ENCODE measurements at places on chromosomes 1 and 21. TPM values are rescaled to one million over a fixed set of nuclear protein-coding genes. Genes with fewer than 3 reads are reported as not detected.

DNA sequence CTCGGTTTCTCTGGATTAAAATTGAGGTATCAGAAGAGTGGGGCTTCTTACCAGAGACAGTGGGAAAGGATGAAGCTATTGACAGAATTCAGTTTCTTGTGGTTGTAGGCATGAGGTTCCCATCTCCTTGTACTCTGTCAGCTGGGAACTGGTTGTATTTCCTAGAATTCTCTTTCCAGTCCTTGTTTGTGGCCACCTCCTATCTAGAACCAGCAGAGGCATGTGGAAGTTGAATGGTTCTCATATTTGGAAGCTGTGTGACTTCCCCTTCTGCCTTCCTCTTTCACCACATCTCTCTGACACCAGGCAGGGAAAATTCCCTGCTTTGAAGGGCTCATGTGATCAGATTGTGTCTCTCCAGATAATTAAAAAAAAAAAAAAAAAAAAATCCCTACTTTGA lies 457.7 kb upstream of the ADAMTS5 start:
- no peak overlapping the region for H3K27ac ChIP-seq
- no peaks in the 10 kb centered on the region for H3K36me3 ChIP-seq
- DNase-seq, result no peak
- no peak overlapping the region for H3K4me3 ChIP-seq
- H3K27me3 ChIP-seq, result no peaks in the 10 kb centered on the region

DNA sequence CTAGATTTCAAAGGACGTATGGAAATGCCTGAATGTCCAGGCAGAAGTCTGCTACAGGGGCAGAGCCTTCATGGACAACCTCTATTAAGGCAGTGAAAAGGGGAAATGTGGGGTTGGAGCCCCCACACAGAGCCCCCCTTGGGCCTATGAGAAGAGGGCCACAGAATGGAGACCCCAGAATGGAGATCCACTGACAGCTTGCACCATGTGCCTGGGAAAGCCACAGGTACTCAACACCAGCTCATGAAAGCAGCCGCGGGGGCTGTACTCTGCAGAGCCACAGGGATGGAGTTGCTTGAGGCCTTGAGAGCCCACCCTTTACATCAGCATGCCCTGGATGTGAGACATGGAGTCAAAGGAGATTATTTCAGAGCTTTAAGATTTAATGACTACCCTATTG lies 108.7 kb downstream of the DMRTB1 start:
- H3K27me3 ChIP-seq, result no peaks in the 10 kb centered on the region
- no peak for DNase-seq
- no peaks in the 10 kb centered on the region for H3K36me3 ChIP-seq
- no peak overlapping the region for H3K4me3 ChIP-seq

- H3K4me3 ChIP-seq, result no peak overlapping the region
- H3K27ac ChIP-seq, result peak overlapping the region; percentile 57
- peaks cover 48% of the 10 kb centered on the region for H3K4me1 ChIP-seq
- peaks cover 3% of the 10 kb centered on the region for H3K36me3 ChIP-seq
Observed at GRCh38 chr1:37862330-37862729, 2.9 kb upstream of the MTF1 start.

GRCh38 chr1:85578321-85579295 lies 2.0 kb upstream of the CCN1 start:
- H3K4me1 ChIP-seq, result peaks cover 50% of the 10 kb centered on the region
- H3K27me3 ChIP-seq, result no peaks in the 10 kb centered on the region
- no peak overlapping the region for H3K27ac ChIP-seq
- no peak overlapping the region for H3K4me3 ChIP-seq
- DNase-seq, result no peak

DNA sequence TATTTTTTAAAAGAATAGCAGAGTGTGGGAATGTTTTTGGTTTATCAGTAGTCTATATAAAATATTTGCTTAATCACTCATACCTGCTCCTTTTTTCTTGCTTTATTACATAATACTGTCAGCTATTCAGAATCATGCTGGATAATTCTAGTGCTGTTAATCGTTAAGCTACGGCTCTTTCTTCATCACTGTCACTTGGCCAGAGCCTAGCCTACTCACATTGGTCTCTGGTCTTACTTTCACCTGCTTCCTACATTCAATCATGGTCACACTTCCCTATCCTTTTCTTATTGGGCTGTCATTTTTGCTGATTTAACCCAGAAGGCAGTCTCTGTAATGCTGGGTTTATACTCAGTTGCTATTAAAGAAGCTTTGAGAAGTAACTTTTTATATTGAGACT lies 2.5 kb downstream of the KLHL20 start:
- DNase-seq, result no peak
- H3K36me3 ChIP-seq, result no peaks in the 10 kb centered on the region
- no peaks in the 10 kb centered on the region for H3K27me3 ChIP-seq
- H3K4me3 ChIP-seq, result no peak overlapping the region
- no peak overlapping the region for H3K27ac ChIP-seq

- no peak overlapping the region for H3K27ac ChIP-seq
- peaks cover 9% of the 10 kb centered on the region for H3K36me3 ChIP-seq
- no peaks in the 10 kb centered on the region for H3K4me1 ChIP-seq
- DNase-seq, result no peak
- H3K27me3 ChIP-seq, result no peaks in the 10 kb centered on the region
Observed at GRCh38 chr1:205791568-205792180, 16.4 kb upstream of the RAB29 start.

DNA sequence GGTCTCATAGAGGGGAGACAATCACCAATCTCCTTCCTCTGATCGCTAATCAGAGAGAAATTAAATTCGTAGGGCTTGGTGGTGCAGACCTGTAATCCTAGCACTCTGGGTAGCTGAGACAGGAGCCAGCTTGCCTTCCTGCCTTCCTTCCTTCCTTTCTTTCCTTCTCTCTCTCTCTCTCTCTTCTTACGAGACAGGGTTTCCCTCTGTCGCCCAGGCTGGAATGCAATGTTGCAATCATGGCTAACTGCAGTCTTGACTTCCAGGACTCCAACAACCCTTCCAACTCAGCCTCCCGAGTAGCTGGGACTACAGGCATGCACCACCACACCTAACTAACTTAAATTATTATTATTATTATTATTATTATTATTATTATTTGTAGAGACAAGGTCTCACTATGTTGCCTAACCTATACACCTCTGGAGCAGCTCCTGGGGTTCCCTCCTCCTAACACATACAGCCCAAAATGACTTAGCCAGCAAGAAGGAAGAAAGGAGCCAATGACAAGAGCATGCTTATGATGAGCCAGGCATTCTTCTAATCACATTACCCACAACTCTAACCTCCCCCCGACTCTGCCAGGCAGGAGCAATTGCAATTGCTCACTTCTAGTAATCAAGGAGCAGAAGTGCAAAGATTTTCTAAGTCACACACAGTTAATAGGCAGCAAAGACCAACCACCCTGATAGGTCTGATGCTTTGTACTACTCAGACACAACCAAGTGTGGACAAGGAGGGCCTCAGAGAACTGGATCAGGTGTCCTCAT lies 105.4 kb upstream of the F3 start:
- peaks cover 49% of the 10 kb centered on the region for H3K4me1 ChIP-seq
- no peak for DNase-seq
- H3K36me3 ChIP-seq, result no peaks in the 10 kb centered on the region
- H3K27ac ChIP-seq, result peak overlapping the region; percentile 86
- H3K27me3 ChIP-seq, result no peaks in the 10 kb centered on the region

DNA sequence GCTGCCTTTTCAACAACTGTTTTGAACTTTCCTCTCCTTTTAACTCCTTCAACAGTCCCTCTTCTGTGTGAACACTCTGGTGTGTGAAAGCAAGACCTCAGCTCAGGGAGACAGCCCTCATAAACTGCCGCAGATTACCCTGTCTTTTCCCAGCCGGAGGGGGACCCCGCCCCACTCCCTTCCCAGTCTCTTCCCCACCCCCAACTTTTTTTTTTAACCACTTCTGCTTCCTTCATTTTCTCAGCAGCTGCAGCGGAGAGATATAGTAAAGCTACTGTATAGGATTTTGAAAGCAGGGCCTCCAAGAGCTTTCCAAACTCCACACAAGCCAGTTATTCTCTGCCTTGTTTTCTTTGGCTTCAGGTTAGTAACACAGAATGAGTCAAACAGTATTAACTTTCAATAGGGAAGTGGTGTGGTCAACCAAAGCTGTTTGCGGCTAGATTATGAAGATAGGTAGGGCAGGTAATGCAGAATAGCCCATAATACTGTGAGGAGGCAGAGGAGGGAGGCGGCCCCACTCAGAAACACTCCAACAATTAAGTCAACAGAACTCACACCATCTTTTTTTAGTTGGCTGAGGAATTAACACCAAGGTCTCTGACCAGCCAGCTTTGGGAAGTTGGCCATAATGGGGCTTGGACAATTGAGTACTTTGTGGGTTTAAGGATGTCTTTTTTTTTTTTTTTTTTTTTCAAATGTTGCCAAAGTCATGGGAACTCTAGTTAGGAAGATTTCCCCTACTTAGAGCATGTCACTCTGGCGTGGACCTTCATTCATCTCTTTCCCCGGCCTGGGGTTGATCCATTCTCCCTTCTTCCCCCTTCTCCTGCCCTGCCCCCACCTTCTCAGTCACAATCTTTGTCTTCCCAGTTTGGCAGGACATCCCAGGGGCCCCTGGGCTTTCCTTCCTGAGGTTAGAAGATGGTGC lies 177.0 kb downstream of the CLIC6 start:
- no peak for DNase-seq
- H3K36me3 ChIP-seq, result peaks cover 31% of the 10 kb centered on the region
- H3K27me3 ChIP-seq, result no peaks in the 10 kb centered on the region
- H3K4me3 ChIP-seq, result no peak overlapping the region

DNA sequence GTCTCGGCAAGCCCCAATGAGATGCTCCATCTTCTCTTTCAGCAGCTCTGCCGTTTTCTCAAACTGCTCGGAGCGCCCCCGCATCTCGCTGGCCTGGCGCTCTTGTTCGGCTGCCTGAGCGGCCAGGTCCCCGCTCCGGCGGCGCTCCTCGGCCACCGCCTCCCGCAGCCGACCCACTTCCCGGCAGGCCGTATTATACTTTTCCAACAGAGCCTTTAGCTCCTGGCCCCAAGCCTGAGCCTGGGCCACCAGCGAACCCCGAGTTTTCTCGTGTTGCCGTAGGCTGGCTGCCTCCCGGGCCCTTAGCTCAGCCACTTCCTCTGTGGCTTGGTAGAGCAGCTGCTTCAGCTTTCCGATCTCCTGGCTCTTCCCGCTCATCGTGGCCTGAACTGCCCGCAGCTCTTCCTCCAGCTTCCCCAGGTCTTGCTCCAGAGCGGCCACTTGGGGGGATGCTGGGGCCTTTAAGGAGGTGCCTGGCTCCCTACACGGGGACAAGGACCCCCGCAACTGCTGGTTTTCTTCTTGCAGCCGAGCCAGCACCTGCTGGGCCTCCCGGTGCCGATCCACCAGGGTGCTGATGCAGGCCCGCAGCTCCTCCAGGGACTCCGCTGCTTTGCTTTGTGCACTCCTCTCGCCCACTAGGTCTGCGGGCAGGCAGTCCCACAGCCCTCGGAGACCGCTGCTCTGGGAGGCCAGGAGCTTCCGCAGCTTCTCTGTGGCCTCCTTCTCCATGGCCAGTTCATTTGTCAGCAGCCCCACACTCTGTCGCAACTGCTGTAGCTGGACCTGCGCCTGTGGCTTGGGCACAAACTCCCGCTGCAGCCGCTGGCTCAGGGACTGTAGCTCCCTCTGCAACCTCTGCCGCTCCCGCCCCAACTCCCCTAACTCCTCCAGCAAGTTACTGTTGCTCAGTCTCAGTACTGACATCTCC lies 13.4 kb upstream of the PIAS3 start:
- peaks cover 10% of the 10 kb centered on the region for H3K4me1 ChIP-seq
- peaks cover 15% of the 10 kb centered on the region for H3K27me3 ChIP-seq
- H3K36me3 ChIP-seq, result no peaks in the 10 kb centered on the region

- no peak overlapping the region for H3K4me3 ChIP-seq
- no peaks in the 10 kb centered on the region for H3K27me3 ChIP-seq
- H3K36me3 ChIP-seq, result no peaks in the 10 kb centered on the region
- no peak for DNase-seq
Observed at GRCh38 chr1:56566994-56567393, 12.4 kb downstream of the PLPP3 start.

DNA sequence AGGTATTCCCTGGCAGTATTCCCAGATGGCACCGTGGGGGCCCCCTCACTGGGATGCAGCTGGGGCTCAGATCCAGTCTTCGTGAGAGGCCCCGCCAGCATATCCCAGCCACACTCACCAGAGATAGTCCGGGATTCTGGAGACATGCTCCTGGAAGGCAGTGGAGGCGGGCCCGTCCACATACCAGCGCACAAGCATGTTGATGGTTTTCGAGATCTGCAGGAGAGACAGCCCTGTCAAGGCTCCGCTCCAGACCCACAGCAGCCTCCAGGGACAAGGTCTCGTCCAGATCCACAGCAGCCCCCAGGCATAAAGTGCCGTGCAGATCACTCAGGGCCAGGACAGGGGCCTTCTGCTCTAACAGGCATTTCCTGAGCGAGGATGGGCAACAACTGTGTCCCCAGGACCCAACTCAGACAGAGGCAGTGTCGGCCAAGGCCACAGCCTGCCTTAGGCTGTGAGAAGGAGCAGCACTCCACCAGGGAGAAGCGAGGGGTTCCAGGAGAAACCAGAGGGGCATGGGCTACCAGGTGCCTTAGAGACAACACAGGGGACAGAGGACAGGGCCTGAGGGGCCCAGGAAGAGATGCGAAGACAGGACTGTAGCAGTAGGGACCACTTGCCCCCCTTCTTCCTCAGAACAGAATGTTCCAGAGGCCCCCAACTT lies 14.8 kb downstream of the LSS start:
- no peak overlapping the region for H3K27ac ChIP-seq
- H3K36me3 ChIP-seq, result peaks cover 53% of the 10 kb centered on the region
- DNase-seq, result no peak

DNA sequence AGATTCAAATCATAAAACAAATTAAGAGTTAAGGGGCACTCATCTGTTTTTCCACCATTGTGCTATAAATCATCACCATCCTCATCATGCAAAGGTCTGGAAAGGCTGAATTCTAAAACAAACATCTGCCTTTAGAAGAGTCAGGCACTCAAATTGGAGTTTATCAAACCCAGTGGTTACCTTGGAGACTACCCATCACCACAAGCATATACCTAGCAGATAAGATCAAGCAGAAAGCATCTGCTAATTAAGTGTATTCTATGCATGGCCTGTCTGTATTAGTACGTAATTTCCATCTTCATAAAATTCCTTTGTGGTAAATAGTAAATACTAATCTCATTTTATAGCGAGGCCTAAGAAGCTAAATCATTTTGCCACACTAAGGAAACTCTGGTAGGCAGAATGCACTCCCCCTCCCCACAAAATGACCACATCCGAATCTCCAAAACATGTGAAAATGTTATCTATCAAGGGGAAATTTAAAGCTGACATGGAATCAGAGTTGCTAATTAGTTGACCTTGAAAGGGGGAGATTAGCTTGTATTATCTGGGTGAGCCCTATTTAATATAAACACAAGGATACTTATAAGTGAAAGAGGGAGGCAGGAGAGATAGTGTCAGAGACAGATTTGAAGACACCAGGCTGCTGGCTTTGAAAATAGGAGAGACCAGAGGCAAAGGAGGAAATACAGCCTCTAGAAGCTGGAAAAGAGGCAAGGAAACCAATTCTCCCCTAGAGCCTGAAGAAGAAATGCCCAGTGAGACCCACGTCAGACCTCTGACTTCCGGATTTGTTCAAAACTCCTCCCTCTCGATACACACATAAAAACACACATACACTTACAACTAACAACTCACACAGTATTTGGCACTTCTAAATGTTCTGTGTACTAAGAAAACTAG lies 23.2 kb downstream of the ARID4B start:
- no peaks in the 10 kb centered on the region for H3K4me1 ChIP-seq
- no peak overlapping the region for H3K27ac ChIP-seq
- DNase-seq, result no peak
- no peak overlapping the region for H3K4me3 ChIP-seq
- H3K27me3 ChIP-seq, result no peaks in the 10 kb centered on the region

LIN28A gene
- not detected for polyA plus RNA-seq

VHLL gene
- 0.22 TPM for polyA plus RNA-seq

HLX gene
- polyA plus RNA-seq, result not detected

PIK3C2B gene
- 5.4 TPM for polyA plus RNA-seq

VWA1 gene
- 6.5 TPM for polyA plus RNA-seq

ATAD3C gene
- polyA plus RNA-seq, result 0.72 TPM

LRRC7 gene
- polyA plus RNA-seq, result 0.35 TPM

All from keratinocyte (primary cell).